Stimulated activated naive CD4-positive, alpha-beta T cell treated with Interleukin-2 at 50 U/mL for 16 hours (primary cell): ENCODE measurements at places on chromosomes 3 and 15.

GRCh38 chr3:58955308-58955707 lies 94.5 kb downstream of the CFAP20DC start:
- no peak for DNase-seq

- DNase-seq = no peak
Measured at GRCh38 chr3:32387512-32387911, 4.1 kb upstream of the CMTM7 start.

DNA sequence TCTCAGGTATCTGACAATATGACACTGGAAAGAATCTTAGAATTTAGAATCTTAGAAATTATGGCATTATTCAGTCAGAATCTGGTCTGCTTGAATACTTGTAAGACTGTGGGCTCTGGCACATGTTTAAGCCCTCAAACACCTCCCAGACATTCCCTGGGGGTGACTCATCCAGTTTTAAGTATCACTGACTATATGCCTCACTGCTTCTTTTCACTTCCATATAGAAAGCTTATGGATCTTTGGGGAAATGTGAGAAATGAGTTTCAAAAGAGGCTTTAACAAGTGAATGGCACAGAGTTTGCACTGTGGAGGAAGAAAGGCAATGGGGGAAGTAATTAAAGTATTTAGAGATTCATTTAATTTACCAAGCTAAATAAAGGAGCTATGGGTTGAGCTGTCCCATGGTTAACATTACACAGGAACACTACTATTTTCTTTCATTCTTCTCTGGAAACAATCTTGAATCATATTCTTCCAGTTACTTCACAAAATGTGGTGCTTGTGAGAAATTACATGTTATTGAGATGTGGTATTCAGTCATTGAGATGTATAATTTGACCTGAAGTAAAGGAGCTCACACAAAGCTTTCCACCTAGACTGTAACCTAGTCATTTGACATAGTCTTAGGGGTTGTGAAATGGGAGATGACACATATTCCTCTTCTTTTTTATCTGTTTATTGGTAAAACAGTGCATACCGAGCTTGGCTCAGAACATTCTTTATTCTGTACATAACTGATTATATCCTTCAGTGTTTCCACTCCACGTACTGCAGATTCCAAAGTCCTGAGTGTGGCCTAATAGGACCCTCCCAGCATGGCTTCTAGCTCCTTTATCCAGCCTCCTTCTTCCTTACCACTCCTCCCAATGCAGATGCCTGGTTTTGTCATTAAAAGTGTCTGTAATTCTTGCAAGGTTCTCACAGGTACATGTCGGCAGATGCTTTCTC lies 544.6 kb upstream of the NECTIN3 start:
- DNase-seq = no peak

DNA sequence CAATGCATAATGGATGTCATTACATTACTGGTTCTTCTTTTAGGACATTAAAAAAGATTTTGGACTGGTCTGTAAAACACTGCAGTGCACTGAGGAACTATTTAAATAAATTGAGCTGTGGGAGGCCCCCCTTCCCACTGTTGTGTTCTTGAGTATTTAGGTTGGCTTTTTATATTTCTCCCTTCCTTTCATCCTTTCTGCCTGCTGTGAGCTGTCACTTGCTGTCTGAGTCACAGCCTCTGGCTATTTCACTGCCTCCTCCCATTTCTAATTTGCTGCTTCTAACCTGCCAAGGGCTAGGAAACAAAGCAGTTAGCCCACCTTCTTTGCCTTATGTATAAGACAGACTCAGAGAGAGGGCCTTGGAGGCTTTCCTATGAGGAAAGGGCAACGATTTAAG lies 89.0 kb upstream of the FNDC3B start:
- no peak for DNase-seq

GRCh38 chr15:96462768-96463750 lies 132.6 kb downstream of the NR2F2 start:
- no peak for DNase-seq
